Stimulated activated naive CD4-positive, alpha-beta T cell (primary cell): ENCODE measurements at places on chromosomes 5 and 9.

GRCh38 chr5:6251565-6252102 lies 126.7 kb downstream of the MED10 start:
- DNase-seq: no peak

GRCh38 chr5:74624501-74624900 lies 16.0 kb downstream of the ENC1 start:
- DNase-seq: no peak

DNA sequence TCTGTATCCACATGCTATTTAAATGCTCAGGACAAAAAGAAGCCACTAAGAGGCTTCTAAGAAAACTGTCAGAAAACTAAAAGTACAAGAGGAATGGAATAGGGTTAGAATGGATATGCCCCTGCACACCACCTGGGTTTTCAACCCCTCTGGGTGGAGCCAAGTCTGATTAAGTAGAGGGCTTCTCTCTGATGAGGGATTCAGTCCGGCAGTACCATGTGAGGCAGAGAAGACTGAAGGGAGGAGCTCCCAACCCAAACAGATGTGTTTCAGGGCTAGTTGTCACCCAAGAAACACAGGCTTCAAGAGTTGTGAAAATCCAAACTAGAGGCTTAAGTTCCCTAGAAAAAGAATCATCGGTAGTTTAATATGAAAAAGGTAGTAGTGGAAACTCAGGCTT lies 12.5 kb downstream of the NREP start:
- DNase-seq: no peak

DNA sequence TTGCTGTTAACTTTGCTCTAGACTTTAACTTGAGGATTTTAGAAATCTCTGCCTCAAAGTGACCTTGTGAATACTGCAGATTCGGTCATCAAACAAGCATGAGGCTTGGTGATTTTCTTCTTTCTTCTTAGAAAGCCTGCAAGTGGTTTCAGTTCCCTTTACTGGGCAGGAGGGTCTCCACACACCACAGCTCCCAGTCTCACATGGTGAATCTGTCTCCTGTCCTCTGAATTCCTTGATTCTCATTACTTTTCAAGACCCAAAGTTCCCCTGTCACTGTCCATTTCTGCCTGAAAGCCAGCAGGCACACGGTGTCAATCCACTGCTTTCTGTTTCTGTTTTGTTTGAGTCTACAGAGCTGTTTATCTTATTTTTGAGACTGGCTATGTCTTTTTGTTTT lies 14.1 kb downstream of the HSPB3 start:
- no peak for DNase-seq

- DNase-seq: no peak
Observed at GRCh38 chr5:150131978-150132694, 23.5 kb downstream of the PDGFRB start.

- DNase-seq: no peak
Observed at GRCh38 chr5:120086081-120086480, 378.0 kb upstream of the PRR16 start.

DNA sequence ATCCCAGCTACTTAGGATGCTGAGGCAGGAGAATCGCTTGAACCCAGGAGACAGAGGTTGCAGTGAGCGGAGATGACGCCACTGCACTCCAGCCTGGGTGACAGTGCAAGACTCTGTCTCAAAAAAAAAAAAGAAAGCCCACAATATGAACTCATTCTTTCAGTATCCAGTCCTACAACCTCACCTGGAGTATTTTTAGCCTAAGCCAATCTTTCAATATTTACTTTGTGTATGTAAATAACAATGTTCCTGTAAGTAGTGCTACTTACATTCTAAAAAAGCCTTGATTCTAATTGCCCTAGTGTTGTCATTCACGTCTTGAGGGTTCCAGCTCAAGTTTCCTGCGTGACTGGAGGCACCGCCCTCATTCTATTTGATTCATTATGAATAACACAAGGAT lies 62.0 kb downstream of the BHMT start:
- DNase-seq: no peak

DNA sequence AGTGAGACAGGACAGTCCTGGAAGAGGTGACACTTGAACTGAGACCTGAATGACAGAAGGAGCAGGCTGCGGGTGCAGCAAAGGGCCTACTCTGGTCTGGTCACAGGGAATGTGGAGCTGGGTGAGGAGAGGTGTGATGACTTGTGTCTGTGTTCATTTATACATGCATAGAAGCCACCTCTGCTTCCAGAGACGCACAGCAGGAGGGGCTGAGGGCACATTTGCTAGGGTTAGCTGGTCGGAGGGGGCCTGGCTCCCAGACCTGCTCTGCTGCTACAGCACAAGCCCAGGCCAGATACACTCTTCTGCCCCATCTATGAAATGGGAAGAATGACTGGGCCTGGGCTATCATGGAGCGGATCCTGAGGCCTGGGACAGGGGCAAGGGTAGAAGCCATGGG lies 15.6 kb downstream of the UNC5A start:
- no peak for DNase-seq

GRCh38 chr9:32968101-32969011 lies 33.1 kb downstream of the APTX start:
- peak; percentile 29 for DNase-seq

- no peak for DNase-seq
Observed at GRCh38 chr9:109074236-109074889, 45.4 kb downstream of the TMEM245 start.

GRCh38 chr5:107040907-107041306 lies 629.8 kb downstream of the EFNA5 start:
- DNase-seq: no peak

- no peak for DNase-seq
Observed at GRCh38 chr5:176418251-176418650, 1.9 kb upstream of the CLTB start.

GRCh38 chr5:52177193-52177592 lies 610.5 kb upstream of the ITGA1 start:
- DNase-seq: no peak

DNA sequence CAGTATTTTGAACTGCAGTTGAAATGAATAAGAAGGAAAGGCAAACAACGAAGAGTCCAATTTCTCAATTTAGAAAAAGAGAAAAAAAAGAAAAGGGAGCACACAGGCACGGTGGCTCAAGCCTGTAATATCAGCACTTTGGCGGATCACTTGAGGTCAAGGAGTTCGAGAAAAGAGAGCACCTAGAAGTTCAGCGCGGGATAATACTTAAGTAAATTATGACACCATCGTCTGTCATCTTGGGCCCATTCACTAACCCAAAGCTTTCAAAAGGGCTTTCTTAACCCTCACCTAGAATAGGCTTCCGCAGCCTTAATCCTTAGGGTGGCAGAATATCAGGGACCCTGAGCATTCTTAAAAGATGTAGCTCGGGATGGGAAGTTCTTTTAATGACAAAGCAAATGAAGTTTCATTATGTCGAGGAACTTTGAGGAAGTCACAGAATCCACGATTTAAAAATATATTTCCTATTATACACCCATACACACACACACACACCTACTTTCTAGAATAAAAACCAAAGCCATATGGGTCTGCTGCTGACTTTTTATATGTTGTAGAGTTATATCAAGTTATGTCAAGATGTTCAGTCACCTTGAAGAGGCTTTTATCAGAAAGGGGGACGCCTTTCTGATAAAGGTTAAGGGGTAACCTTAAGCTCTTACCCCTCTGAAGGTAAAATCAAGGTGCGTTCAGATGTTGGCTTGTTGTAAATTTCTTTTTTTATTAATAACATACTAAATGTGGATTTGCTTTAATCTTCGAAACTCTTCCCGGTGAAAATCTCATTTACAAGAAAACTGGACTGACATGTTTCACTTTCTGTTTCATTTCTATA lies 602 bp upstream of the CD274 start:
- DNase-seq: peak; percentile 38

- no peak for DNase-seq
Observed at GRCh38 chr5:150116667-150117400, 30.5 kb upstream of the CSF1R start.

- DNase-seq: no peak
Observed at GRCh38 chr9:135479469-135480052, at the start of gene PPP1R26. Gene PPP1R26, plus strand, starts transcription at chr9:135479782. Its CDS starts 4,729 bp downstream, at chr9:135484511.

DNA sequence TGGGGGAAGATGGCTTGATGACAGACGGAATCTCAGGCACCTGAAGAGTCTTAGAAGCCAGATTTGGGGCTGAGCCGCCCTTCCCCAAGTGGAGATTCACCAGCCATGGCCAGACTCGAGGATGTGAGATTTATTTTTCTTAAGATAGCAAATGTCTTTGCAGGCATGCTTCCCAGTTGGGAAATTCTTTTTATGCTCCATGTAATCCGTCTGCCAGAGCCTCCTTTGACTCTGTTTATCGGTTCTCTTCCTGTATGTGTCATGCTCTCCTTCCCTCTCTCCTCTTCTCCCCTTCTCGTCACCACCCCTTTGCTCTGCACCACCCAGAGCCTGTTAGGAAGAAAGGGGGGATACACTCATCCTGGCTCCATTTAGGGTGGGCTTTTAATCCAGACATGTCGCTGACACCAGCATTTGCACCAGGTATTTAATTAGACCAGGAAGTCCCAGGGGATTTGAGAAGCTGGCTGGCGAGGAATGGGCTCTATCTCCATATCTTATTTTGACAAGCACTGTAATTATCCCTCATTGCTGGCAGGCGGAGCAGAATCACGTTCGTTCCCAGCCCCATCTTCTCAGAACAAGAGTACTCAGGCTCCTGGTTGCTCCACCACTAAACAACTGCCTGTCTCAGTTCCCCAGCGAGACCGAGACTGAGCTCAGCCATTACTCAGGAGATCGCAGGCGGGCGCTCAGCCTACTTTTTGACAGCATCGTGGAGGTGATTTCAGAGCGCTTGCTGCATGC lies 50.9 kb downstream of the KCNIP1 start:
- DNase-seq: no peak

DNA sequence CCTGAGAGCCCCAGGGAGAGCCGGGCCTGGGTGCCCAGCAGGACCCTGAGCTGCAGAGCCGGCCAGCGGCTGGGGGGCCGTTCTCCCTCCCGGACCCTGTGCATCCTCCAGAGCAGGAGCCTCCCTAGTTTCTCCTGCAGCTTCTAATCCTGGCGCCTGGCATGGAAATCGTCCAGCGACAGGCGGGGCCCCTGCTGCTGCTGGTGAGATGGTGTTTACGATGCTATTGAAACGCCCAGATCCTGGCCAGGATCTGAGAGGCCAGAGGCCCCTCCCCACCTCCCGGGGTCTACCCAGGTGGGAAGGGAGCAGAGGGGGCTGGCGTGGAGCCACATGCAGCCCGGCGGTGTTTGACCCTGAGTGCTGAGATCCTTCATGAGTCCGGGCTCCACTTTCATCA lies 38.2 kb upstream of the CEP72 start:
- no peak for DNase-seq

GRCh38 chr9:114114364-114114763 lies 15.3 kb upstream of the KIF12 start:
- no peak for DNase-seq

GRCh38 chr9:129568560-129569501 lies 52.1 kb downstream of the C9orf50 start:
- DNase-seq: no peak

DNA sequence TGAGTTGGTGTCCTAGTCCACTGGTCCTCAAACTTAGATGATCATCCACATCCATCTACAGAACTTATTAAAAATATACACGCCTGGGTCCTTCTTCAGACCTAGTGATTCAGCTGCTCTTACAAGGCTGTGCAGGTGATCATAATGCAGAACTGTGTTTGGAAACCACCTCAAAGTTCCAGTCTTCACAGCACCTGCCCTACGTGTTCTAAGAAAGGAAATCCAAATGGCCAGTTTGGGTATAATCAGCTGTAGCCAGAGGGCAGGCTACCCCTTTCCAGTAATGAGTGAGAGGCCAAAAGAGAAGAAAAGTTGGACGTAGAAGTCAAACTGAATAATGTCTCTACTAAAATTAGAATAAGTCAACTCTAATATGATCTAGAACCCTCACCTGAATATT lies 15.4 kb downstream of the REEP5 start:
- no peak for DNase-seq

GRCh38 chr9:96719921-96720320 lies 58.0 kb downstream of the ZNF510 start:
- DNase-seq: no peak

DNA sequence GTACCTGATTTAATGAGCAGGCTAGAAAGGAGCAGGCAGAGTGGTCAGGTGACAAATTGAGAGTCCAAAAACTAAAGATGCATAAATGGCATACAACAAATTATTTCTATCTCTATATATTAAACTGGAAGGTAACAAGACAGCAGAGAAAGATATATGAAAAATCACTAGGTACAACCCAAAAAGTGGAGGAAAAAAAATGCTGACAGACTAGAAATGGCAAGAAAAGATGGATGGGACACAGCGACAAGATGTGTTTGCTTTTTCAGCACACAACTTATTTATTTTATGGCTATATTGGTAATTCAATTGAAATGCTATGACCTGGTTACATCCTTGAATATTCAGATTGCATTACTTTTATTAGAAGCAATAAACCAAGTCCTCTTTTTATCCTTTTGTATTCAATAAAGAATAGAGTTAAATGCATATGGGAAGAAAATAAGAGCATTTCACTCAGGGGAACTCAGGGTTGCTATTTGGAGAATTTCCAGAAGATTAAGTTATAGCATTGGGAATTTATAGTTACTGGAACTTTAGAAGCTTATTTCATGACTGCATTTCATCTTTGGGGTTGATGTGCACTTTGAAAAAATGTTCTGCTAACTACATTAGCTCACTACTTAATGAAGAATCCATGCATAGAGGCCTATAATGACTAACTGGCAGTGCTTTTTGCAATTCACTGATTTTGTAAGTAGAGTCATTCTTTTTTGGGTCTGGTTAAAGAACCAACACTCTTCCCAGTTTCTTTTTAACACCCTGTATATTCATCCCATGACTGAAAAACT lies 566.6 kb upstream of the TUSC1 start:
- no peak for DNase-seq

- DNase-seq: no peak
Observed at GRCh38 chr5:3020426-3020825, 268.9 kb upstream of the IRX2 start.

- DNase-seq: no peak
Observed at GRCh38 chr9:124399323-124399967, 15.8 kb downstream of the PSMB7 start.

DNA sequence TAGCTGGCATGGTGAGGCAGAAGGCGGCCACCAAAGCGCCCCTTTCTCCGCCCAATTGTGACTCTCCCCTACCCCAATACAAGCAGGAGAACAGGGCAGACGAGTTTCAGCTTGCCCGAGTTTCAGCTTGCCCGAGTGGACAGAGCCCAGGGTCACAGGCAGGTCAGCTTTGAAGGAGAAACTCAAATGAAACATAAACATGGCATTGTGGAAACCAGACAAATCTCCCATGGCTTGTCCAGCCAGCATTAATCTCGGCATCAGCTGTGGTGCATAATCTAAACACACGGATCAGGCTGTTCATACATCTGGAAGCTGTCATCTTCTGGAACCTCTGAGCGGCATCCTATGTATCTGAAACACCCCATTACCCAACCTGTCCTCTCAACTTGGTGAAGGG lies 16.9 kb downstream of the PTCH1 start:
- DNase-seq: no peak

- no peak for DNase-seq
Observed at GRCh38 chr5:1432296-1432695, 12.9 kb downstream of the SLC6A3 start.

GRCh38 chr5:111223787-111224560 lies at the start of gene CAMK4:
Gene CAMK4, plus strand, starts transcription at chr5:111224384. Its CDS starts 100 bp downstream, at chr5:111224484.
- DNase-seq: peak; percentile 85

GRCh38 chr5:39284552-39284951 lies 65.2 kb upstream of the FYB1 start:
- DNase-seq: no peak

GRCh38 chr9:35476596-35476995 lies 13.3 kb upstream of the RUSC2 start:
- no peak for DNase-seq
